Fibroblast of skin of left quadriceps (primary cell): ENCODE measurements at places on chromosomes 2 and 18.

- DNase-seq: no peak
These were observed 363.5 kb downstream of the GRB14 start for GRCh38 chr2:164257742-164258141.

DNA sequence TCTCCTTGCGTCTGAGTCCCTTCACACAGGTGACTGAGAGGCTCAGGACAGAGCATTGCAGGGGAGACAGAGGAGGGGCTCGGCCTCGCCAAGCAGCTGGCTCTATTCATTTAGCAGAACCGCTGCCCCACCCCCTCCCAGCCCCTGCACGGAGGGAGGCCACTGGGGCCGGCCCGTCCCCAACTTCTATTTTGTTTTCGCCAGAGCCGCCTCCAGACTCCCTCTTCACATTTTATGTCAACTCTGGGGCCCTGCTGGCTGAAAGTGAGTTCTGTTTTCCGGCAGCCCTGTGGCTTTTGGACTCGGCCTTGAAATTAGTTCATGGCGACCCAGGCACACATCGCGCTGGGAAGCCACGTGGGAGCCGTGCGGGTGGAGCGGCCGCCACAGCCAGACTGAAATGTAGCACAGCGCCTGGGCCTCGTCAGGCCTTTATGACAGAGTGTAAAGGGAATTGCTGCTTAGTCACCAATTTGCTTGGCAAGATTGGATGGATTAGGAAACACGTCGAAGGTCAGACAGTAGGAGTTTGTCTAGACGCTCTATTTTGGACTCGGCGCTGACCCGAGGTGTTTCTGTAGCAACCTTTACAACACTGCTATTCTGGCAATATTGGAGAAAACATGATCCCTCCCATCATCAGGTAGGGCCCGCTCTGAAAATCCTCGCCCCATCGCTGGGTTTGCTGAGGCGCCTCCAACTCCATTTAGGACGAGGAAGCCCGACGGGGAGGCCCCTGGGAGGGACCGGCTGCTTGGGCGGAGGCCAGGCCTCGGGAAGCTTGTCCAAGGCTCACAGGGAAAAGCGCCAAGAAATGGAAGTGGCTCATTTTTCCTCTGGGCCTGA, 90.7 kb upstream of the CTDP1 start:
- peak; percentile 70 for DNase-seq

DNA sequence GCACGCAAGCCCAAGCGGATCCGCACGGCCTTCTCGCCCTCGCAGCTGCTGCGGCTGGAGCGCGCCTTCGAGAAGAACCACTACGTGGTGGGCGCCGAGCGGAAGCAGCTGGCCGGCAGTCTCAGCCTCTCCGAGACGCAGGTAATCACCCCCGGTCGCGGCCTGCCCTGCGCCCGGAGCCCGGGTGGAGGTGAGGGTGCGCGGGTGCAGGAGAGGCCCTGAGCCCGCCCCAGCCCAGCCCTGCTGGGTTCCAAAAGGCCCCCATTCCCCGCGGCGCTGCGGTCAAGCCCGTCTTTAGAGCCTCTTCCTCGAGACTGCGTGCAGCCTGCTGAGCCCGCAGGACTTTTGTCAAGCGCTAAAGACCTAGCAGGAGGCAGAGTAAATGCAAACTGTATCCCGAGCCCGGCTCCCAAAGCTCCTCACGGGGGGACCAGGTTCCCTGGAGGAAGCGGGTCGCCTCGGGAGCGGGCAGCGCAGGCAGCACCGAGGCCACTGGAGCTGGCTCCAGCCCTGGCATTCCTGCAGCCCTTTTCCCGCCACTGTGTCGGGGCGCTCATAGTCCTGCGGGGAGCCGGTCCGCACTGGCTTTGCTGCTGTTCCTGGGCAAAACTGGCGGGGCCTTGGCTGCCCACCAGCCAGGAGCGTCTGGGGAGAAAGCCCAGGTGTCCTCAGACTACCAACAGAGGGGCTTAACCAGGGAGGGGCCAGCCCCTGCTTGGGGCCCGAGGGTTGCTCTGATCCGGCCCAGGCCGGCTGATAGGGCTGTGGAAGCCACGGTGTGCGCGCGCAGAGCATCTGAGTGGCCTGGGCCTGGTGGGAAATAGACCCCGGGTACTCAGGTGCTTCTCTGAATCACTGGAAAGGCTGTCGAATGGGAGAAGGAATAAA, 7.3 kb downstream of the EMX1 start:
- DNase-seq: no peak

GRCh38 chr2:227827143-227827542, 13.5 kb downstream of the CCL20 start:
- no peak for DNase-seq

DNA sequence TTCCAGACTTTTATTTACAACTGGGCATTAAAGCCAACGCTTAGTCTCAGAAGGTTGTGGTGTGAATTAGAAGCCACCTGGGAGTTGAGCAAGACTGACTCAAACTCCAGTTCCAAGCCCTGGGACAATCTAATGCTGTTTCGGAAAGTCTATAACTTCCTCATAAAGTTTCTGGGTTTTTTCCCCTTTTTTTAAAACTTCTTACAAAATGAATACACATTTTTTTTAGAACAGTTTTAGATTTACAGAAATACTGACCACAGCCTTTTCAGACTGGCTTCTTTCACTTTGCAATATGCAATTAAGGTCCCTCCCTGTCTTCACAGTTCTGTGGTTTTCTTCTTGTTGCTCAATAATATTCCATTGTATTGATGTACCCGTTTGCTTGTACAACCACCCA, 115.9 kb upstream of the TWIST2 start:
- DNase-seq: peak; percentile 52

GRCh38 chr2:44100351-44100750, 68.3 kb upstream of the PPM1B start:
- peak; percentile 27 for DNase-seq

- DNase-seq: no peak
These were observed 156.6 kb downstream of the AGPS start for GRCh38 chr2:177549171-177549570.

DNA sequence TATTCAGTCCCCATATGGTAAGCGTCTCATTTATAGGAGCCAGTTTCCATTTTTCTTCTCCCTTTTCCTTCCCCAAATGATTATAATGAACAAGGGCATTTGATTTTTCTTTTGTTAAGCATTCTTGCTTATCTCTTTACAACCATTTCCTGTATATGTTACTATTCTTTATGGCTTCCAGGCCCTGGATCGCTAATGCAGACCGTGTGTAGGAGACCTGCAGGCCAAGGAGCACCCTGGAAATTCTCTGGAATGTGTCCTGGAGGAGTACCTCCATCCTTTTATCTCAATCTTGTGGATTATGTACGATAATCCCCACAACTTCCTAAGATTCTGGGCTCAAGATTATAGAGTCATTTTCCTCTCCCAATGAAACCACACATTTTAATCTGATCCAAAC, 439.6 kb upstream of the MMADHC start:
- no peak for DNase-seq

DNA sequence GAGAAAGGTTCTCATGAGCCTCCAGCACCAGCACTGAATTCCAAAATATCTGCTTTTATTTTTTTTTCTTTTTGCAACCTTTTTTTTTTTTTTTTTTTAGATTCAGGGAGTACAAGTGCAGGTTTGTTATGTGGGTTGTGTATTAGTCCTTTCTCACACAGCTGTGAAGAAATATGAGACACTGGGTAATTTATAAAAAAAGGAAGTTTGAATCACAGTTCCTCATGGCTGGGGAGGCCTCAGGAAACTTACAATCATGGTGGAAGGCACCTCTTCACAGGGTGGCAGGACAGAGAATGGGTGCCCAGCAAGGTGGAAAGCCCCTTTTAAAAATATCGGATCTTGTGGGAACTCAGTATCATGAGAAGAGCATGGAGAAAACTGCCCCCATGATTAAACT, 7.9 kb upstream of the TMX3 start:
- no peak for DNase-seq

- DNase-seq: no peak
These were observed 5.9 kb upstream of the DLX2 start for GRCh38 chr2:172108587-172108930.

DNA sequence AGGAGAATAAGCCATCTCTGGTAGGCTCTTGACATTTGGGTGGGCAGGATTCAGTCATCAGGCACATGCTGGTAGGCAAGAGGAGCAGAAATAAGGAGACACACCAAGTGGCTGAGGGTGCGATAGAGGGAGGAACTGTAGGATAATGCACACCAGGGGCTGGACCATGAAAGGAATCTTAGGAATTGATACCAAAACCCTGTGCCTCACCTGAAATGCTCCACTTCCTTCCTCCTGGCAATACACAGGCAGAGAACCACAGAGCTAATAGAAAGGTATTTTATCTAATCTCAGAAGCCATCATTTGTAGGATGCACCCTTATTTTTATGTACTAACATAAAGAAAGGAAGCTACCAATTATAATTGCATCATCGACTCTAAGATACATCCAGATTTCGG, 4.4 kb upstream of the CYP1B1 start:
- DNase-seq: no peak

- DNase-seq: no peak
These were observed 767 bp upstream of the NPPC start for GRCh38 chr2:231926761-231927565.

DNA sequence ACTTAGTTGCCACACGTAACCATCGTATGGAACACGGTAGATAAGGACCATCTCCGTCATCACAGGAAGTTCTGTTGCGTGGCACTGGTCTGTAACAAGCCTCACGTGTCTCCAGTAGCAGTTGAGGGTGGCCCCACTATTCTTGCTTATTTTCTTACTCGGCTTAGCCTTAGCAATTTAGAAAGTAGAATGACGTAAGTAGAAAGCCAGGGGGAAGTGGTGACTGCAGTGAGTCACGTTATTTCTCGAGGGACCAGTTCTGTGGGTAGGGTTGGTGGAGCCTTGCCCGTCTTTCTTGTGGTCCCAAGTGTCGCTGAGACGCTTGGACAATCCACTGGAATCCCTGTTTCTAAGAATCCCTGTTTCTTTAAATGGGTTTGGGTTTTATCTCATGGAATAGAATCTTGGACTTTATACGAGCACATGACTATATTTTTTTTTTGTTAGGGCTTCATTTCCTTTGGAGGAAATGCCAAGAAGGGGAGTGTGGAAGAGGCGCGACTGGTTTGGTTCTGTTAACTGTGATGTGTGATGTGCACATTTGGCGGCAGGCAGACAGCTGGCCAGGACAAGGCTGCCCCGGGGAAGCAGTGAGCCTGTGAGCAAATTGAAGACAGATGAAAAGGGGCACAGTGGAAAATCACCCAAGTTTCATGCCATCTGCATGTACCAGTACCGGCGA, 96.2 kb downstream of the CABLES1 start:
- peak; percentile 84 for DNase-seq

DNA sequence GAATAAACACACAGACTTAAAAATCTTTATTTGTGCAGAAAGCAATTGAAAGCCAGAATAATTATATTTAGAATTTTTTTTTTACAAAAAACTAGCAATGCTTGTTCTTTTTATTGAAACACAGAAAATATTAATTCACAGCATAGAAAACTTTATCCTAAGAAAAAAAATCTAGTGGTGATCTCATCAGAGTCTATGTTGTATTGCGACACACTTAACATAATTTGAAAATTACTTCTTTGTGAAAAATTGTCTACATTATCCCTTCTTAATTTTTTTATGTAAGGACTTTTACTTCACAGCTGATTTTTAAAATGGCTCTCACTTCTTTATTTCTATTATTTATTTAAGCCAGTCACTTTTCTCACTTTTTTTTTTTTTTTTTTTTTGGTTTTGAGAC, 103.4 kb downstream of the LDLRAD4 start:
- DNase-seq: no peak

- DNase-seq: no peak
These were observed 1212.4 kb downstream of the LRP1B start for GRCh38 chr2:140918426-140918825.

GRCh38 chr2:217437290-217437870, 565.4 kb downstream of the TNS1 start:
- no peak for DNase-seq

DNA sequence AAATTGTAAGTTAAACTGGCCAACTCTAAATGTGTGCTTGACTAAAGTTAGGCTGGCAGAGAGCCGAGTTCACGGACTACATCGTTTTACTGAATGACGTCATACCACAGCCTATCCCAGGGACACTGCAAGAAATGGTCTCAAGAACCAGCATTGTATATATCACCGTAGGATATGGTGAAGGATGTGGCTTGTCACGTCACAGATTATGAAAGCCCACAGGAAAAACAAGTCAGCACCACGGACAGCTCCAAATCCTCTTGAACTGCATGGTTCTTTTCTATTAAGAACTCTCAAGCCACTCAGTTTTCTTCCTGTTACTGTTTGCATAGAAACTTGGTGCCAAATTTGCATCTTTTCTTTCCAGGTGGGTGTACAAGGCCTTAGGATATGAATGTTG, 85.1 kb upstream of the ACAA2 start:
- DNase-seq: peak; percentile 44
